ENCODE measurements at places on chromosomes 2 and 18.

DNA sequence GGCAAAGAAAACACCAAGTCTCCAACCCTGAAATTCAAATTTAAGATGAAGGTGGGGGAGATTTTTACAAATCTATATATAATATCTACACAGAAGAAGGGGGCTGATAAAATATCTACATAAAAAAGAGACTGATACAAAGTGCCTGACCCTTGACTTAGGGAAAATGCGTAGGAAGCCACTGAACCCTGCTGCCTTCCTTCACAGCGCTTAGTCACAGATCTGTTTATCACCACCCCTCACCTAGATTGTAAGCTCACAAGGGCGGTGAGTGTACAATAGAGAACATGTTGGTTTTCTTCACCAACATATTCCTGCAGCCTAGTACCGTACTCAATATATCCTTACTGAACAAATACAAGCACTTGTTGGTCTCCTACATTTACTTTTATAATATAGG is 54.3 kb downstream of the NOL10 start:
- no peak for DNase-seq

DNA sequence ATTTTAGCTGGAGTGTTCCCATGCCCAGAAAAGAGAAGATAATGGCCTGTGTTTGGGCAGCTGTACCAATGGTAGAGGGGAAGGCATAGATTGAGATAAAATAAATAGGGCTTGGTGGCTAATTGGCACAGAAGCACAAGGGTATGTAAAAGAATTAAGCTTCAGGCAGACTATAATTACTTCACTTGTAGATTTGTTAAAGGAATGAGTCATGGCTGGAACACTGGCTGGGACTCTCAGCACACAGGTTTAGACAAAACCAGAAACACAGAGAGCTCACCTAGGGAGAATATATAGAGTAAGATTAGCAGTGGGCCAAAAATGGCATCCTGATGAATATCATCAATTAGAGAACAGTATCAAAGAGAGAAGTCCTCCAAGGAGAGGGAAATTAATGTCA is 198.3 kb upstream of the FIGN start:
- no peak for DNase-seq

GRCh38 chr18:56246916-56247315 is 391.5 kb downstream of the TXNL1 start:
- DNase-seq, result no peak

DNA sequence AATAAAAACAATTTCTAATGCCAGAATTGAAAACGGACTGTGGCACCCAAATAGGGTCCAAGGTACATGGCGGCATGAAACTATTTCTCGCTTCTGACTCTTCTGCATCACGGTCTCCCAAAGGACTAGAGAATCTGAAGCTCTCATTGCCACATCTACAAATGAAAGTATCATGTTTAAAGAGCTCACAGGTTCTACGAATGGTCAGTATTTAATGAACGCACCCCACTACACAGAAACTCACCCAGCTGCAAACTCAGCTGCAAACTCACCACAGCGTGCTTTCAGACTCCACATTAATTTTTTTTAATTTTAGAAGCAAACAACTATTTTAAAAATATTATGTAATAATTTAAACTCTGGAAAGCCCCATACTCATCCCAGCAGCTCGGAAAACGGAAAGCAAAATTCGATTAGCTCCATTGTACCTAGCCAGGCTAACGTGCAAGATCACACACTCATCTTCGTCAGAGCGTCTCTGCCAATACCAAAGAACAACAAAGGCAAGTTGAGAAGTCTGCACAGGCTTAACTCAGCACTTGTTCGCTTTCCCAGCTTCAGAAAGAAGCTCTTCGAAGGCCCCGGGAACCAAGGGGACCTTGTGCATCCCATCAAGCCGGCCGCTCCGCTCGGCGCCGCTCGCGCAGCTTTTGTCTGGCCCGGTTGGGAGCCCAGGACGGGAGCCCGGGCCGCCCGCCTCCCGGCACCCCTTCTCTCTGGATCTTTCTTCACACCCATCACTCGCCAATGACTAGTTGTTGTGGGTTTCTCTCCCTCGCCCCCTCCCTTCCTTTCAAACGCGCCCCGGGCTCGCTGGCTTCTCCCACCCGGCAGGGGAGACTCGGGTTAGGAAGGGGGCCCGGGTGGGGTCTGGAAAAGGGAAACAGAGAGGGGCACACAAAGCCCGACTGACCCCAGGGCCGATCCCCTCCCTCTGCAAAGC is 785 bp downstream of the CLASP1 start:
- peak; percentile 36 for DNase-seq

- no peak for DNase-seq
Measured at GRCh38 chr2:199660167-199660566, 190.8 kb downstream of the FTCDNL1 start.

DNA sequence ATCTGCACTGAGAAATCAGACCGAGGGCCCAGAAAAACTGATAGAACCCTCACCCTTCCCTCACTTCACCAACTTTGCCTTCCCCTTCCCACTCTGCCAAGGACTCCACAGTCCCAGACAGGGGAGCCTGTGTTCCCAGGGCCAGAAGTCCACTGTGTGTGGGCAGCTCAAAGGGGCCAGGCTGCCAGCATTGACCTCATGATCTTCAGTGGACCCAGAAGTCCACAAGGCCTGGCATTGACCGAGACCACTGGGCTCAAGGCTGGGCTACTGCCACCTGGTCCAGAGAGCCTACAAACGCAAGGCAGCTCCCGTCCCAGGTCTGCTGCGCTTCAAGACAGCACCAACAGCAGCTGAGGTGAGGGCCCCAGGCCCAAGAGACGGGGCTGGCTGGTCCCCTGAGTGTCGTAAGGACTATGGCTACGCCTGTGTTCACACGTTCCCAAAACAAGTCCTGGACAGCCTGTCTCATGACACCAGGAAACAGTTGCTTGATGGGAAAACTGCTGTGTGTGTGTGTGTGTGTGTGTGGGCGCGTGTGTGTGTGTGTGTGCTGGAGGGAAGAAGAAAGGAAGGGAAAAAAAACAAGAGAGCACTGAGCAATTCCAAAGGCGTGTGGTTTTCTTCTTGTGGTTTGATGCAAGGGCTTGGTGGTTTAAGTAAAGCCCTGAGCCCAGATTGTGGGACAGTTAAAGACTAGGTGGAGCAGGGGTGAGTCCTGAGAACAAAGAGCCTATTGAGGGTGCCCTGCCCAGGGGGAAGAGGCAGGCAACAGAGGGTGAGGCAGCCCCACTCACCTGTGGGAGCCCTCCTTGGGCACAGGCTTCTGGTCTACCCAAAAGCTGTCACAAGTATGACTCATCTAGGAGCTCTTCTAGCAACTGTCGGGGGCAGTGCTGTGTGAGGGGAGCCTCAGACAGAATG is 46.6 kb upstream of the ZBTB7C start:
- peak; percentile 72 for DNase-seq

- DNase-seq, result no peak
Measured at GRCh38 chr2:33123216-33123615, 176.5 kb downstream of the LTBP1 start.

- DNase-seq, result no peak
Measured at GRCh38 chr18:50611529-50611941, 51.6 kb downstream of the MAPK4 start.

GRCh38 chr2:232979871-232980461 is 33.1 kb downstream of the NGEF start:
- peak; percentile 97 for DNase-seq

- no peak for DNase-seq
Measured at GRCh38 chr2:211469664-211470059, 913.3 kb downstream of the CPS1 start.
